Astrocyte (in vitro differentiated cells and primary cell): ENCODE measurements at places on chromosomes 3 and 15.
A peak's percentile ranks its signal among the peaks of the same experiment; 100 is the strongest.

DNA sequence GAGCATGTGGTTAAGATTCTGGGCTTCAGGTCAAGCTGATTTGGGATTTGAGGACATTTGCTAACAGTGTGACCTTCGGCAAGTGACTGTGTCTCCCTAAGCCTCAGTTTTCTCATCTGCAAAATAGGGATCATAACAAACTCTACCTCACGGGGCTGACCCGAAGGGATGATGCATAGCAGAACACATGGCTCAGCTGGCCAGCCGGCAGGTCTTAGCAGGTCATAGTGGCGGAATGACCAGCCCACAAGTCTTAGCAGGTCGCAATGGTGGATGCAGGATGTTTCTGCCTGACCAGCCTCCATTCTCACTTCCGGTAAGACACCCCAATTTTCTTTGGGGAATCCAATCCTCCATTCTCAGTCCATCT is 63.3 kb downstream of the IQSEC1 start:
- DNase-seq = no peak
- no peak overlapping the region for H3K27ac ChIP-seq
- H3K4me1 ChIP-seq = peaks cover 6% of the 10 kb centered on the region
- H3K27me3 ChIP-seq = no peaks in the 10 kb centered on the region

- no peaks in the 10 kb centered on the region for H3K27me3 ChIP-seq
- no peak for DNase-seq
- no peaks in the 10 kb centered on the region for H3K4me1 ChIP-seq
- no peaks in the 10 kb centered on the region for H3K36me3 ChIP-seq
- no peak overlapping the region for H3K27ac ChIP-seq
Observed at GRCh38 chr3:39295184-39295775, 15.4 kb upstream of the CX3CR1 start.

DNA sequence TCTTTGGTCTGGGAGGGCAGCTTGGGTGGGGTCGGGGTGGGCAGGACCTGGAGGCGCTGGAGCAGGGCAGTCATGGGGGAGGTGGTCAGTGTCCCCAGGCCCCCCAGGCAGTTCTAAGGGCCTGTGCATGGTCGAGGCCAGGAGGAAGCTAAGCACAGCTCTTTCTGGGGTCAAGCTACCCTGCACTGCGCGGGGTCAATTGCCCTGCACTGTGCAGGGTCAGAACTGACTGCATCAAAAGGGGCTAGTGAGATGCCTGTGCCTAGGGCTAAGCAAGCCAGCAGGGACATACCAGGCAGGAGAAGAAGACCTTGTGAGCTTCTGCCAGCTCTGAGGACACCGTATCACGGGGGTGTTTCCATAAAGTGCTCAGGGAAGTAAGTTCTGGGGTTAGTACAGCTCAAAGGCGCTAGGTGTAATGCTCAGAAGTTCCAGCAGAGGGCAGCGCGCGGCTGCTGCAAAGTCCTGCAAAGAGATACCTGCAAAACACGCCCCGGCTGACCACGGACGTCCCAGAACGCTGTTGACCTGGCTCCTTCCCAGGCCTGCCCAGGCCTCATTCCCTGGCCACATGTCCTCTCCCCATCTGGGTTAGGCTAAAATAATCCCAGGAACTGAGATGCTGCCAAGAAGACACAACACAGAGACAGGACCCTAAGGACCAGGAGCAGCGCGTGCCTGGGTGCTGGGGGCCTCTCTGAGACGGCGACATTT is 18.8 kb upstream of the IQSEC1 start:
- DNase-seq = peak; percentile 24
- H3K4me3 ChIP-seq = no peak overlapping the region
- peaks cover 5% of the 10 kb centered on the region for H3K27me3 ChIP-seq
- no peak overlapping the region for H3K27ac ChIP-seq
- no peaks in the 10 kb centered on the region for H3K36me3 ChIP-seq

- H3K27ac ChIP-seq = peak overlapping the region; percentile 92
- peaks cover 10% of the 10 kb centered on the region for H3K36me3 ChIP-seq
- DNase-seq = peak; percentile 96
- peaks cover 65% of the 10 kb centered on the region for H3K4me1 ChIP-seq
- no peaks in the 10 kb centered on the region for H3K27me3 ChIP-seq
- no peak overlapping the region for H3K4me3 ChIP-seq
Observed at GRCh38 chr3:138078901-138079344, 36.5 kb downstream of the DZIP1L start.

DNA sequence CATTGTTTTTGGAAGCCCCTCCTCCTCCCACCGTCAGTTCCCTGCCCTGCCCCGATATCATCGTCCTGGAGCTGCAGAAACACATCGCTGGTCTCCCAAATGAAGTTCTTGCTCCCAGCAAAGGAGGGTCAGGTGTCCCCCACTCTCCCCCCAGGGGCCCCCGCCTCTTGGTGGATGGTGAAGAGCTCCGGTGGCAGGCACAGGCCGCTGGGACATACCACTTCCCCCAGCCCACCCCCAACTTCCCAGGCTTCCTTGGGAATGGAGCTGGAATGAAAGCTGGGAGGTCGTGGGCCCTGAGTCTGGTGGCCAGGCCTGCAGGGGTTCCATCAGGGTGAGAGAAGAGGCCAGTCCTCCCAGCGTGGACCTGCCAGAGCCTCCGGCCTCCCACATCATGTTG is 137.7 kb downstream of the CHSY1 start:
- no peak overlapping the region for H3K27ac ChIP-seq
- H3K36me3 ChIP-seq = no peaks in the 10 kb centered on the region
- no peak for DNase-seq
- H3K4me3 ChIP-seq = no peak overlapping the region
- no peaks in the 10 kb centered on the region for H3K27me3 ChIP-seq
- peaks cover 11% of the 10 kb centered on the region for H3K4me1 ChIP-seq

- peaks cover 3% of the 10 kb centered on the region for H3K4me1 ChIP-seq
- H3K36me3 ChIP-seq = no peaks in the 10 kb centered on the region
- no peak overlapping the region for H3K4me3 ChIP-seq
- H3K27ac ChIP-seq = no peak overlapping the region
Observed at GRCh38 chr15:61153291-61153690, 75.8 kb downstream of the RORA start.

DNA sequence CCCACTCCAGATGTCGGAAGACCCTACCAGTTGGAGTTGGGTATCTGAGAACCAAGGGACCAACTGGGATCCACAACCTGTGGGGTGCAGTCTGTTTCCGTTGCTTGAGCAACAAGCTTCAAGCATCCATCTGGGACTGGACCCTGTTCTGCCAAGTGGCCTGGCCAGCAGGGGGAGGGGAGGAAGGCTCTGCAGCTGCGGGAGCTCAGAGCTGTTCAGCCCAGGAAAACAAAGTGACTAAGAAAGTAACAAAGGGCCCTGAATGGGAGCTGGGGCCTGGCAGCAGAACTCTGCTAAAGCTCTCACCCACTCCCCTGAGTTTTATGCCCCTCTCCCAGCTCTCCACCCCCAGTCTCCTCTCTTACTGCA is 2.7 kb downstream of the TYRO3 start:
- DNase-seq = peak; percentile 56
- no peak overlapping the region for H3K4me3 ChIP-seq
- H3K27ac ChIP-seq = no peak overlapping the region
- H3K36me3 ChIP-seq = no peaks in the 10 kb centered on the region
- no peaks in the 10 kb centered on the region for H3K27me3 ChIP-seq

DNA sequence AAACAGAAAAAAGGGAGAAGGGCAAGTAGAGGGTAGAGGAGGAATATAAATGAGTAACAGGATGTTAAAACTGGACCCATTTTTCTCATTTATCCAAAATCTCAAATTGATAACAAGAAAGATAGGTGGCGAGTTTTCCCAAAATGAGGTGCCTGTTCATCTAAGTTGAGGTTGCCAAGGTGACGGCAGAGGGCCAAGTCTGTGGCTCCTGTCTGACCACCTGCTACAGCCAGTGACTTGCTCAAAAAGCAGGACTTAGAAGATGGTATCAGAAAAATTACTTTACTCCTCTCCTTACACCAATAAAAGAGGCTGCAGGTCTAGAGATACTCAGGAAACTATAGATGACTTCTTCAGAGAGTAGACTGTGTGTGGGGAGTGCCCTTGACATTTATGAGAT is 137.6 kb upstream of the ZNF385D start:
- H3K4me3 ChIP-seq = no peak overlapping the region
- no peaks in the 10 kb centered on the region for H3K27me3 ChIP-seq
- no peak for DNase-seq
- H3K27ac ChIP-seq = no peak overlapping the region
- H3K36me3 ChIP-seq = no peaks in the 10 kb centered on the region

DNA sequence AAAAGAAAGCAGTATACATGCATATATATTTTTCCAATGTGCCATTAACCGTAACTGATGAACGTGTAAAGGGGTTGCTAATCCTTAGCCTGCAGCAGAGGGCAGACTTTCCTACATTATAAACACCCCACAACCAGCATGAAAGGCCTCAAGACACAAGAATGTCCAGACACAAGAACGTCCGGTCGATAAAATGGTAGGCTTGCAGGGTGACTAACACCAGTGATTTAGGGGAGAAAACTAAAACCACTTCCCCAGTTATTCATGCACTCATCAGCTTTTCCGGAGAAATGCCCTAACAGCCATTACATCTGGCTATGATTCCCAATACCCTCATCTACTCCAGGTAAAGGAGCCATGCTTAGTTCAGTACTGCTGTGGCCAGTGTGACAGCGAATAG is 57.4 kb downstream of the LRTM1 start:
- peak; percentile 97 for DNase-seq
- no peaks in the 10 kb centered on the region for H3K27me3 ChIP-seq
- H3K4me1 ChIP-seq = peaks cover 9% of the 10 kb centered on the region
- H3K4me3 ChIP-seq = no peak overlapping the region
- no peaks in the 10 kb centered on the region for H3K36me3 ChIP-seq

DNA sequence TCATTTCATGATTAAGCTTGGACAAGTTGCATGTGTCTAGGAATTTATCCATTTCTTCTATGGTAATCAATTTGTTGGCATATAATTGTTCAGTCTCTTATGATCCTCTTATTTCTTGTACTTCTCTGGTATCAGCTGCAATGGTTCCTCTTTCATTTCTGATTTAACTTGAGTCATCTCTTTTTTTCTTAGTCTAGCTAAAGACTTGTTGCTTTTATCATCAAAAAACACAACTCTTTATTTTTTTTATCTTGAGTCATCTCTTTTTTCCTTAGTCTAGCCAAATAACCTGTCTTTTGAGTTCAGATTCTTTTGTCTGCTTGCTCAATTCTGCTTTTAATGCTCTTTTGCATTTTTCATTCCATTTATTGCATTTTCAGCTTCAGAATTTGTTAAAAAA is 37.3 kb downstream of the UBE3A start:
- no peaks in the 10 kb centered on the region for H3K36me3 ChIP-seq
- H3K27me3 ChIP-seq = no peaks in the 10 kb centered on the region
- no peak overlapping the region for H3K4me3 ChIP-seq
- peak overlapping the region; percentile 21 for H3K27ac ChIP-seq

GRCh38 chr3:120489421-120489820 is 38.6 kb upstream of the FSTL1 start:
- H3K4me3 ChIP-seq = no peak overlapping the region
- H3K4me1 ChIP-seq = peaks cover 9% of the 10 kb centered on the region
- H3K27ac ChIP-seq = no peak overlapping the region
- H3K27me3 ChIP-seq = no peaks in the 10 kb centered on the region
- H3K36me3 ChIP-seq = no peaks in the 10 kb centered on the region

- H3K4me1 ChIP-seq = no peaks in the 10 kb centered on the region
- DNase-seq = peak; percentile 15
- no peaks in the 10 kb centered on the region for H3K36me3 ChIP-seq
Observed at GRCh38 chr3:70360979-70361760, 48.7 kb upstream of the MDFIC2 start.

GRCh38 chr15:79881254-79881653 is 15.6 kb downstream of the MTHFS start:
- no peaks in the 10 kb centered on the region for H3K27me3 ChIP-seq
- H3K4me3 ChIP-seq = no peak overlapping the region
- H3K4me1 ChIP-seq = no peaks in the 10 kb centered on the region

GRCh38 chr15:31974855-31975829 is 55.2 kb upstream of the CHRNA7 start:
- no peak for DNase-seq
- no peaks in the 10 kb centered on the region for H3K36me3 ChIP-seq
- H3K27me3 ChIP-seq = no peaks in the 10 kb centered on the region

DNA sequence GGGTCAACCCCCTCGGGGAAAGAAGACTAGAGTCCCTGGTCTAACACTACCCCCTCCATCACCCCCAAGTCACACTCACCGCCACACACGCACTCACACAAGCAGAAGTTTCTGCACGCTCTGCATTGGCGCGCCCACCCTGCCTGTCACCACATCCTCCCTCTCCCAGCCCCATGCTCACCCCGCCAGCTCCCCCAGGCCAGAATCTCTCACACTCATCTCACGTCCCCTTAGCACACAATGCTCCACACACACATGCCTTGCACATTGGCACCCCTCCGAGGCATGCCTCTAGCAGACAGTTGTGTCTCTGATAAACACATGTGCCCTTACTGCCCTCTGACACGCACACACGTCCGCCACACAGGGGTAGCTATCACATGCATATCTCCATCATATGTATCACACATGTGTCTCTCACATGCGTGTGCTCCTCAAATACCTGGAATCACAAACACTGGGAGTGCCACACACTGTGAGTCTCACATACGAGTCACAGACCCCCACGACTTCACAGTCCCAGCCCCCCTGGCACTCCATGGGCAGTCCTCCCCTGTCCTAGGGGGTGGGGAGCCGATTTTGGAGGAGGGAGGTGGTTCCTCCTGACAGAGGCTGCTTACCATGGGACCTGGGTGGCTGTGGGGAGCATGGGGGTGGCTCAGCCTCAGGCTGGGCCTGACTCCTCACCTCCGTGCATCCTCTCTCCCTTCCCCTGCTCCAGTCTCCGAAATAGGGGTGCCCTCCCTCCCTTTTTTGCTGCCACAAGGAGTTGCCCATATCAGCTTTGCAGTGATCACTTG is 898 bp downstream of the FBLN2 start:
- no peak overlapping the region for H3K27ac ChIP-seq
- H3K27me3 ChIP-seq = peaks cover 2% of the 10 kb centered on the region
- H3K4me1 ChIP-seq = peaks cover 27% of the 10 kb centered on the region
- no peaks in the 10 kb centered on the region for H3K36me3 ChIP-seq
- H3K4me3 ChIP-seq = no peak overlapping the region
- DNase-seq = no peak
